ENCODE measurements at places on chromosomes 13 and 19.

DNA sequence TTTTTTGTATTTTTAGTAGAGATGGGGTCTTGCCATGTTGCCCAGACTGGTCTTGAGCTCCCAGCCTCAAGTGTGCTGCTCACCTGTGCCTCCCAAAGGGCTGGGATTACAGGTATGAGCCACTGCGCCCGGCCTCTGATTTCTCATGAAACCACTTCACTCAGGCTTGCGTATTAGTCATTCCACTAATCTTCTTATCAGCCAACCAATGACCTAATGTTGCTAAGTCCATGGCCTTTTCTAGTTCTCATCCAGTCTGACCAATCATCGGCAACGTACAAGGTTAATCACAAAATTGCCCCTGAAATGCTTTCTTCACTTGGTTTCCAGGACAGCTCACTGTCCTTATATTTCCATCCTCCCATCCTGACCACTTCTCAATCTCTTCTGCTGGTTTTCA, 605.3 kb upstream of the SLC10A2 start:
- DNase-seq: no peak

DNA sequence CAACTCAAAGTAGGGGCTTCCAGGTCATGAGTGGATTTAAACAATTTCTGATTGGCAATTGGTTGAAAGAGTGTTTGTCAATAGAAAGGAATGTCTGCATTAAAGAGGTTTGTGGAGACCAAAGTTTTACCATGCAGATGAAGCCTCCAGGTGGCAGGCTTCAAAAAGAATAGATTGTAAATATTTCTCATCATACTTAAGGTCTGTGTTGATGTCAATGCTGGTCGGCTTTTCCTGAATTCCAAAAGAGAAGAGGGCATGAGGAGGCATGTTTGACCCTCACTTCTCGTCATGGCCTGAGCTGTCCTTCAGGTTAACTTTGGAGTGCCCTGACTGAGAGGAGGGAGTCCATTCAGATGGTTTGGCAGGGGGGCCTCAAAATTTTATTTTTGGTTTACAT, 125.4 kb upstream of the RFC3 start:
- DNase-seq: no peak

GRCh38 chr13:108220041-108220440, 1.8 kb downstream of the ABHD13 start:
- DNase-seq: no peak

GRCh38 chr13:36353001-36353400, 6.8 kb upstream of the SPART start:
- no peak for DNase-seq

- no peak for DNase-seq
Observed at GRCh38 chr13:111323950-111324651, 3.7 kb downstream of the TEX29 start.

DNA sequence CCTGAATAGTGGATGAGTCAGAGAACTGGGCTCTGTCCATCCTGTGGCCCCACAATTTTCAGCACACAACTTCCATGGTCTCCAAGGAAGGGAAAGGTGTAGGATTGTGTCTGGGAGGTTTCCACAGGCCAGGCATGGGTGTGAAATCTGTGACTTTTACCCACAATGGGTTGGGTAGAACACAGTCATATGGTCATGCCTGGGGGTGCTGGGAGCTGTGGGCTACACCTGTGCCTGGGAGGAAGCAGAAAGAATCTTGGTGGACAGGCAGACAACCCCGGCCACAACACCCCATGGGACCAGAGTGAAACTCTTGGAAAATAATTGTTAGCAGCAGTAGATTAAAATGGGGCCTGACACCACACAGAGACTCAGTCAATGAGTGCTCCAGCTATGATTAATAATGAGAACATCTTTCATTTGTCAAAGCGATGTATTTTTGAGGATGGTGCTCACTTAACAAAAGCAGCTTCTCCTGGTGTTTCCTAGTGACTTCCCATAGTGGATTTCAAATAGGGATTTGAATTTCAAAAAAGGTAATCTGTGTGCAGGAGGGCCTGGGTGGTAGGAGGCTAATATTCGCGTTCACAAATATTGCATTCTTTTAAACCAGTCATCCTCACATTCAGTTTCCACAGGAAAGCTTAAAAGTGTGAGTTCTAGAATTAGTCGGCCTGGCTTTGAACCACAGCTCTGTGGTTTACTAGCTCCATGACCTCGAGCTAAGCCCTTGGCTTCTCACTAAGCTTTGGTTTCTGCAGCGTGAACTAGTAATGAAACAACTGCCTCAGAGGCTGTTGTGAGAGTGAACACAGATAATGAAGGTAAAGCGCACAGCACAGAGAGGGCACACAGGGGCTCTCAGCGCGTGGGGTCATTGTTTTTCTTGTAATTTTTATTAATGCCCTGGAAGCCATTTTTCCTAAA, 89.3 kb upstream of the UQCRFS1 start:
- DNase-seq: no peak

DNA sequence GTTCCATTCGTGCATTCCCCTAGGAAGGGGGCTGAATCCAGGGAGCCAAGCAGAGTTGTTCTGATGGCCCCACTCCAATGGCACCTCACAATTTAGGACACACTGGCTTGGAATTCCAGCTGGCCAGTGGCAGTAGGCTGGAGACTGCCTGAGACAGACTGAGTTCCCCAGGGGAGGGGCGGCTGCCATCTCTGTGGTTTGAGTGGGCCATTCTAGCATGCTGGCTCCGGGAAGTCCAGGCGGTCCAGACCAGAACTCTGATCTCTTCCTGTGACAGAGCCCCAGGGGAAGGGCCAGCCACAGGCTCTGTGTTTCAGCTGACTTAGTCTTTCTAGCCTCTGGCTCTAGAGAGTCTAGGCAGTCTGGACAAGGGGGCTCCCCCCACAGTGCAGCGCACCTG, 29.5 kb upstream of the SLC7A1 start:
- peak; percentile 33 for DNase-seq

DNA sequence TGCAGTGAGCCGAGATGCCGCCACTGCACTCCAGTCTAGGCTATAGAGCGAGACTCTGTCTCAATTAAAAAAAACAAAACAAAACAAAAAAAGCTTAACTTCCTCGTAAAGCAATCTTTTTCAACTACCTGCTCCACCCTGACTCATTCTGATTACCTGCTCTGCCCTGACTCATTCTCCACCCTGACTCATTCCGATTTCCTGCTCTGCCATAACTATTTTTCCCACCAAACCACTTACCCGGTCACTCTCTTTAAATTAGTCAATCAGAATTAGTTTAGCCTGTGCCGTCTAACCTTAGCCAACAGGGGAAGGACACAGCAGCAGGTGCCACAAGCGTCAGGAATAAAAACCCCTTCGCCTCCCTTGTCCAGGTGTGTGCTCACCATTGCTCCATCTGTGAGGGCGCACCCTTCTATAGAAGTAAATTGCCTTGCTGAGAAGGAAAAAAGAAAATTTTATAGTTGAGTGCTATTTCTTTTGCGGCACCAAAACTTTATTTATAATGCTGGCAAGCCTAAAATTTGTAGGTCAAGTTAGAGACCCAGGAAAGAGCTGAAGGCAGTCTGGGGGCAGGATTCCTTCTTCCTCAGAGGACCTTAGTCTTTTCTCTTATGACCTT, 1.7 kb upstream of the IFT88 start:
- no peak for DNase-seq

DNA sequence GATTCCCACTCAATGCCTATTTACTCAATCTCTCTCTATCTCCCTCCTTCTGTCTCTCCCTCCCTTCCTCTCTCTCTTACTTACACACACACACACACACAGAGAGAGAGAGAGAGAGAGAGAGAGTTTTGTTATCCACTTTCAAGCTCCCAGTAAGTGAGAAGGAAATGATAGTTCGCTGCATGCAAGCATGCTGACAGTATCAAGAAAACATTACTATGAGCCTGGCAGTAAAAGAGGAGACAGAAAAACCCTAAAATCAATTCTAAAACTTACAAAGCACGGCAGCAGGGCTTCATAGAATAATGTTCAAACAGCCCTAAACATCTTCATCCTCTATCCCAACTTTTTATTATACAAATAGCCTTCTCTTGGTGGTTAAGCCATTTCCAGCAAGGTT, 171.9 kb downstream of the FOXO1 start:
- no peak for DNase-seq

GRCh38 chr13:43316946-43317353, 293.6 kb downstream of the DNAJC15 start:
- DNase-seq: peak; percentile 66

DNA sequence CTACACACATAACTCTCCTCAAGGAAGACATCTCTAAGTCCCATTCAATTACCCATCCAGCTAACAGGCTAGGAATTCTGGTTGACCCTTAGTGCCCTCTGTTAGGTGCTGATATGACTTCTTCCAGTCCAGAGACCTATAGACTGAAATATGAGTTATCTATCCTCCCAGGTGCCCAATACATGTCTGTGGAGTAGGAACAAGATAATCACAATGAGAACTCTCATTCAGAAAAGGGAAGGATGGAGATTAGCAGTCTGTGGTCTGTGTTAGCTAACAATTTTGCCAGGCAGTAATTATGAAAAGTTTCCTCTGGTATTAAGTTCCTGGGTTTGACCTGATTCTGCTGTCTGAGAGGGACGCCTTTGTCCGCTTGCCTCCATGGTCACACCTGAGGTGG, 44.2 kb upstream of the SLAIN1 start:
- DNase-seq: no peak

DNA sequence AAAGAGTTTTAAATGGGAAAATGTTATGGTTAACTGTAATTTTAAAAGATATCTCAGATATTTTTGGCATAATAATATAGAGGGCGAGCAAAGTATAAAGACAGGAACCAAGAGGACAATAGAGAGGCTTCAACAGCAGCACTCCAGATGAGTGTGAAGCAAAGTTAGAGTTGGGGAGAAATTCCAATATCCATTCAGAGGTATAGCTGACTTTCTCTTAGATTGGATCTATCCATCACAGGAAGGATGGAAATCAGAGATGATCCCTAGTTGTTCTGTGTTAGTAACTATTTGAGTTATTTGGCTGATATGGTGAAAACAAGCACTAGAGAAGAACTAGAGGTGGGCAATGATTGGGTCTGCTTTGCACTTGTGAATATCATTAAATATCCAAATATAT, 786.0 kb upstream of the KLHL1 start:
- no peak for DNase-seq

- no peak for DNase-seq
Observed at GRCh38 chr19:33667141-33667650, 45.4 kb downstream of the CHST8 start.

DNA sequence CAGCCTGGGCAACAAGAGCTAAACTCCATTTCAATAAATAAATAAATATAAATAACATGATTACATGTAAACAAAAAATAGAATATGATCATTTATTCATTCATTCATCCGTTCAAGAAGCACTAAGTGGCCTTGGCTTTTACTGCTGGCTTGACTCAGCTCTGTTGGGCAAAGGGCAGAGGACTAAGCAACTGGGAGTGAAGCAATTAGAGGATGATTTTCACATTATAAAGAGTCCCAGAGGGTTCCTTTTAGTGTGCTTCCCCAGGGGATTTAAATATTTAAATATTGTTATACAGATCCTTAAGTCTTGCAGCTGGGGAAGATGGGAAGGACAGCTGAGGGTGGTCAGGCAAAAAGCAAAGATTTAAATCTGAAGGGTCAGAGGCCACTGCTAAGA, 34.9 kb upstream of the FLT1 start:
- no peak for DNase-seq

- DNase-seq: no peak
Observed at GRCh38 chr19:11269408-11269807, 7.1 kb upstream of the DOCK6 start.

DNA sequence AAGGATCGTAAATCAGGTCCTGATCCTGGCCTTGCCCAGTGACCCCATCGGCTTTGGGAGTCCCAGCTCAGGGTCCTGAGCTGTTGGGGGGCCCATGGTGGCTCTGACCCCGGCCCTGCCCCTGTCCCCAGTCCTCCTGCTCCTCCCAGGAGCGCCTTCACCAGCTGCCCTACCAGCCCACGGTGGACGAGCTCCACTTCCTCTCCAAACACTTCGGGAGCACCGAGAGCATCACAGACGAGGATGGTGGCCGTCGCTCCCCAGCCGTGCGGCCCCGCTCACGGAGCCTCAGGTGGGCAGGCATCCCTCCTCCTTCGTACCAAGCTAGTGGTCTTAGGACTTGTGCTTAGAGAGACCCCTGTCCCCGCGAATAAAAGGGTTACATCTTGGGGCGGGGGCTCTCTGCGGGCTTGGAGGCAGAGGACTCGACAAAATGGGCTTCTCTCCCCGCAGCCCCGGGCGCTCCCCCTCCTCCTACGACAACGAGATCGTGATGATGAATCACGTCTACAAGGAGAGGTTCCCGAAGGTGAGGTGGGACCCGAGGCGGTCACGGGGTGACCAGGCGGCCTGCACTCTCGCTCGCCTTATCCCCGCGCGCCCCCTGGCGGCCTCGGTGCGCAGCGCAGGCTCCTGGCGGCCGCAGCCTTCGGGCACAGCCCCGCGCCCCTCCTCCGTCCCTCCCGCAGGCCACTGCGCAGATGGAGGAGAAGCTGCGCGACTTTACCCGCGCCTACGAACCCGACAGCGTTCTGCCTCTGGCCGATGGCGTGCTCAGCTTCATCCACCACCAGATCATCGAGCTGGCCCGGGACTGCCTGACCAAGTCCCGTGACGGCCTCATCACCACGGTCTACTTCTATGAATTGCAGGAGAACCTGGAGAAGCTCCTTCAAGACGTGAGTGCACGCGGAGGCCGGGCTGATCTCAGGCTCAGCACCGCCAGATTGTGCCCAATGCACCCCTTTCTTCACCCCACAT, 9.1 kb downstream of the MAST1 start:
- DNase-seq: peak; percentile 95

GRCh38 chr13:51620165-51620983, 36.1 kb downstream of the WDFY2 start:
- DNase-seq: peak; percentile 45

DNA sequence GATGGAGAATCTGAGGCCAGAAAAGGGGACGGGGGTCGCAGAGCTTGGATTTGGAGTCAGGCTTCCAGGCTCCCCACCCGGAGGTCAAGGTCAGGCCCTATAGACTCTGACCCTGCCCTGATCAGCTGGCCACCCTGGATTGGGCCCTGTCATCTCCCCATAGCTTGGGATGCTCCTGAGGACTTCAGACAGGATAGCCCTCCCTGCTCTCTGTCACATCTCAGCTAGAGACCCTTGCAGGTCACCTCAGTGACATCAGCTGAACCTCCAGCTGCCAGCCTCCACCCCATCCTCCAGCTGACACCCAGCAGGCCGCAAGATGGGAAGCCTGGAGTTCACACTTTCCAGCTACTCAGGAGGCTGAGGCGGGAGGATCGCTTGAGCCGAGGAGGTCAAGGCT, 2.8 kb upstream of the TPM4 start:
- no peak for DNase-seq

- DNase-seq: no peak
Observed at GRCh38 chr13:30618186-30618929, 638 bp downstream of the USPL1 start.

GRCh38 chr19:7618771-7619510, 10.4 kb downstream of the XAB2 start:
- peak; percentile 58 for DNase-seq

- no peak for DNase-seq
Observed at GRCh38 chr13:87792878-87793277, 121.7 kb downstream of the SLITRK5 start.
